ENCODE measurements at places on chromosomes 5 and 9.

DNA sequence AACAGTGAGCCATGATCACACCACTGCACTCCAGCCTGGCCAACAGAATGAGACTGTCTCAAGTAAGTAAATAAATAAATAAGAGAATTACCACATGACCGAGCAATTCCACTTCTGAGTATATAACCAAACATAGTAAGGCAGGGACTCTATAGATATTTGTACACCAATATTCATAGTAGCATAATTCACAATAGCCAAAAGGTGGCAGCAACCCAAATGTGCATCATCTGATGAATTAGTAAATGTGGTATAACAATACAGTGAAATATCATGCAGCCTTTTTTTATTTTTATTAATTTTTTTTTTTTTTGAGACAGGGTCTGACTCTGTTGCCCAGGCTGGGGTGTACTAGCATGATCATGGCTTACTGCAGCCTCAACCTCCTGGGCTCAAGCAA lies 33.1 kb downstream of the ALDH7A1 start:
- no peak for DNase-seq

GRCh38 chr9:123033864-123034601 lies 566 bp downstream of the GPR21 start:
- no peak for DNase-seq

DNA sequence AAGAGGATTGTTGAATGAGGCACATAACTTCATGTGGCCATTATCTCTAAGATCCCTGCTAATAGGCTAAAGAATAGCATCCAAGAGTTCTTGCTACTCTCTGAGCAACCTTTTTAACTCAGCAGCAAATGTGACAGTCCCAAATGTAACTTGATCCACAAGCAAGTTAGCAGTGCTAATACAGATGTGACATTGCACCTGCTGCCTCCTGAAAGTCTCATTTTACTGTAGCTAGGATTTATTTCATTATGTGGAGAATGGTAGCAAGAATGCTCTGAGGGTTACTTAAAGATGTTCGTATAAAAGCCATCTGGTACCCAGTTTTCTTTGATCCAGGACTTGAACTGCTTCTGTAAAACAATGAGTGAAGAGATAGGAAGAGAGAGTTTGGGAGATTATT lies 45.8 kb downstream of the CDH10 start:
- DNase-seq: no peak

DNA sequence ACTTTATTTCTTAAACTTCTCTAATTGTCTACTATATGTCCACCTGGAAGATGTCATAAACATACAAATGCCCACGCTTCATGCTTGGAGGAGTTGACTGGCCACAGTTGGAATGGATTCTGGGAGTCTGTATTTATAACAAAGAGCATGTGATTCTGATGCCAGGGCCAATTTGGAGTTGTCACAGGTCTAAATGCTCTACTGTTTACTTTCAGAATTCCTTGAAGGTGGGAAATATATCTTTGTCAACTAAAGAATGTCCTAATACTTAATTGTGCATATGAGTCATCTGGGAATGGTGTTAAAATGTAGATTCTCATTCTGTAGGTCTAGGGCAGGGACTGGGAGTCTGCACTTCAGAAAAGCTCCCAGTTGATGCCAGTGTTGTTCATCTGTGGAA lies 196.1 kb downstream of the ANXA1 start:
- DNase-seq: no peak

- DNase-seq: no peak
Measured at GRCh38 chr9:106829666-106830408, 33.1 kb upstream of the ZNF462 start.

DNA sequence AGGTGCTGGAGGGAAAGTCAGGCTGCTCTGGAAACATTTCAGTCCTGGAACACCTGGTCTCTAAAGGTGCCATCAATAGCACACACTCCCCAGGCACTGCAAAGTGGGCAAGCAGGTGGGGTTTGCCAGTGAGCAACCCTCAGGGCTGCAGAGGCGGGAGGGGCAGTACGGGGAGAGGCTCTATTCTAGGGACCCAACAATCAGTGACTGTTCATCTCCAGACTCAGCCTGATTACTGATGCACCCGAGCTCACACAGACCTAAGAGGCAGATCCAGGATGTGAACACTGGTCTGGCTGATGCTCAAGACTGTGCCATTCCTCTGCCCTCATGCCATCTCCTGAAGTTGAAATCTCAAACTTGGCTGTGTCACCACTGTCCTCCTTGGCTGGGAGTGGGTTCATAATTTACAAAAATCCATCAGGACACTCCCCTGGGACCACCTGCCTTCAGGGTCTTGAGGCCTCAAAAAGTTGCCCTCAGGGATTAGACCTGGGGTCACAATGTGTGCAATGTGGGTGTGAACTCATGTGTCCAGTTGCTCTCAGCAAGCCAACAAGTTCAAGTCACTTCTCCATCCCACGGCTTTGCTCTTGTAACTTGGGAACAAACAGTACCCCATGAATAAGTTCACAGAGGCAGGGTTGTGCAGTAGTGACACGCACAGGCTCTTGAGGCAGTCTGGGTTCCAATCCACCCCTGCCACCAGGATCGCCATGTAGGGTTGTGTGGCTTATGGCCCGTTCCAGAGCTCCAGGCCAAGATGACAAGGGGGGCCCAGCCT lies 19.9 kb upstream of the KCNMB1 start:
- DNase-seq: no peak

- DNase-seq: no peak
Measured at GRCh38 chr5:160930406-160930805, 78.4 kb upstream of the ATP10B start.

DNA sequence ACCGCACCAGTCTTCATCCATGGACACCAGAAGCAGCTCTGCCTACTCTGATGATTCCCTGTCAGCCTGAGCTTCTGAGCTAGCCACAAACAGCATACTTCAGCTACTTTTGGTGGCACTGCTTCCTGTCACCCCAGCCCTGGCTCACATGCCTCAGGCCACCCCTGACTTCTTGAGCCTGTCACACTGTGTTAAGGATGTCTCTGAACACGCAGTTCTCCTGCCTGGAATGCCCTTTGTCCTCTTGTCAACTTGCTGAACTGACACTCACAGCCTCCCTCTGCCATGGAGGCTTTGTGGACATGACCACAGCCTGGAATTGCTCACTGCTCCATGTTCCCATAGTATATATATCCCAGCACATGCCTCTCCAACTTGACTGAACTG lies 7.2 kb downstream of the MACROH2A1 start:
- DNase-seq: no peak

Data from stimulated activated CD4-positive, alpha-beta T cell treated with anti-CD3 and anti-CD28 coated beads, Interleukin-1b, Interleukin-23, amount 100 ng/mL, for 48 hours (primary cell).